Fibroblast of gingiva (primary cell): ENCODE measurements at places on chromosomes 6 and 20.

DNA sequence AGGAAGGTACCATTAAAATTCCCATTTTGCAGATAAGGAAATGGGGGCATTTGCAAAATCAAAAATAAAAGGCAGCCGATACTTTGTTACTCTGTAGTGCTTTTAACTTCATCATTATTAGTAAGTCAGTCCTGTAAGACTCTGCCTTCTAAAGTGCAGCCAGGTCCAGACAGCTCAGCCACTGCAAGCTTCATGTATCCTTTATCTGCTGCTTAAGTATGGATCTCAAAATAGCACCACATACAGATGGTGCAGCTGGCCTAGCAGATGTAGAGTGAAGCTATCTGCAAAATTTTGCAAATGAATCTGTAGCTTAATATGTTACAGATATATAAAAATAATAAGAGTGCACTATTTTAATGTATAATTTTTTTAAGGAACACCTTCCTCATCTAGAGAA lies 53.4 kb downstream of the NUS1 start:
- DNase-seq = no peak

DNA sequence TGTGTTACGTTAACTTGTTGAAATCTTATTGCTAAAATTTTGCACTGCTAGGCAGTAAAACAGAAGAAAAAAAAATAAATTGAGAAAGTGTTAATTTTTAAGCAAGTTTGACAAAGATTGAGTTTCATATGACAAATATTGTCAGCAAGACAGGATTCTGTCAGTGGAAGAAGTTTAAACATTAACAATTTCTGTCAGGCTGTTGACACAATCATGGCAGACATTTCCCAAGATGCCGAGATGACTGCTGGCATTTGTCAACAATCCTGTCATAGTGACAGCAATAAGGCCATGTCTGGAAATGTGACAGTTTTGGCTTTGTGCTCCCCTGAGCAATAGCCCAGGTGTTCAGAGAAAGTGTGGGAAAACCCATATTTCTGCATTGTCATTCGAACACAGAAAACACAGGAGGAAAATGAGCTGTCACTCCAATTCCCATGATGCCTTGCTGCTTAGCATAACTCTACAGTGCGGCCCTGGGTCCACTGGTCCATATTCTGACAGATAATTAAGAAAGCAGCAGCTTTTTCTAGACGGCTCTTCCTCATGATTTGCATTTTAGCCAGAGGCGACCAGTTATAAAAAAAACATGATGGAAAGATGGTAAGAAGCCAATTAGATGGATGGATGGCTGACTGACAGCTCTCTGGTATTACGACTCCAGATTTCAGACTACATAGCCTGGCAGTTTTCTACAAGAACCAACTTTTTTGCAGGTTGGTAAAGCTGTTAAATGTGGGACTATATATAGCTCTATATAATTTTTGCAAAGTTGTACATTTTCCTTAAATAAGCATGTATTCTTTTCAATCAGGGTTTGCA lies 43.6 kb upstream of the DEFB112 start:
- DNase-seq = no peak

DNA sequence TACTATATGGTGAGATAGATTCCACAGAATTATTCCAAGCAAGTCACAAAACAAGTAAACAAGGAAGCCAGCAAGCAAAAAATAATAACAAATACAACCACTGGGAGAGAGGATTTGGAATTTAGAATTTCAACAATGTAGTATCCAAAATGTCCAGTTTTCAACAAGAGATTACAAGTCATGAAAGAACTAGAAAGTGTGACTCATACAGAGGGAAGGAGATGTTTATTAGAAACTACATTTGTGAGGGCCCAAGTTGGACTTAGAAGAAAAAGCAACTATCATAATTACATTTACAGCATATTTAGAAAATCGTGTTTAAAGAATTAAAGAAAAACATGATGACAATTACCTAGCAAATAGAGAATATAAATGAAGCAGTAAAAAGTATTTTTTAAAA lies 494.6 kb upstream of the ID4 start:
- DNase-seq = no peak

DNA sequence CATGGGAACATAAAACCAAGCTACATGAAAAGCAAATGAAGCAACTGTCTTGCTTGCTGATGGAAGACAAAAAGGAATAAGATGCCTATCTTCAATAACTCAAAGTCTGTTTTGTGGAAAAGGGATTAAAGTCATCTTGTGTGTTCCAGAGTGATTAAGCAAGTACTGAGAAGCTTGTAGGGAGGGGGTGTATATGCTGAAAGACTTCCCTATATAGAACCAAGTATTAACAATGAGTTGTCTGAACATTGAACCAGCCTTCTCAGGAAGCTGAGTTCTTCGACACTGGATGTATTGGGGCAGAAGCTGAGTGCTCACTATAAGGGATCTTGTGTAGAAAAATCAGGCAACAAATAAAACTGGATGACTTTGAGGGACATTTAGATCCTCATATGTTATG lies 451.8 kb downstream of the CD83 start:
- no peak for DNase-seq

DNA sequence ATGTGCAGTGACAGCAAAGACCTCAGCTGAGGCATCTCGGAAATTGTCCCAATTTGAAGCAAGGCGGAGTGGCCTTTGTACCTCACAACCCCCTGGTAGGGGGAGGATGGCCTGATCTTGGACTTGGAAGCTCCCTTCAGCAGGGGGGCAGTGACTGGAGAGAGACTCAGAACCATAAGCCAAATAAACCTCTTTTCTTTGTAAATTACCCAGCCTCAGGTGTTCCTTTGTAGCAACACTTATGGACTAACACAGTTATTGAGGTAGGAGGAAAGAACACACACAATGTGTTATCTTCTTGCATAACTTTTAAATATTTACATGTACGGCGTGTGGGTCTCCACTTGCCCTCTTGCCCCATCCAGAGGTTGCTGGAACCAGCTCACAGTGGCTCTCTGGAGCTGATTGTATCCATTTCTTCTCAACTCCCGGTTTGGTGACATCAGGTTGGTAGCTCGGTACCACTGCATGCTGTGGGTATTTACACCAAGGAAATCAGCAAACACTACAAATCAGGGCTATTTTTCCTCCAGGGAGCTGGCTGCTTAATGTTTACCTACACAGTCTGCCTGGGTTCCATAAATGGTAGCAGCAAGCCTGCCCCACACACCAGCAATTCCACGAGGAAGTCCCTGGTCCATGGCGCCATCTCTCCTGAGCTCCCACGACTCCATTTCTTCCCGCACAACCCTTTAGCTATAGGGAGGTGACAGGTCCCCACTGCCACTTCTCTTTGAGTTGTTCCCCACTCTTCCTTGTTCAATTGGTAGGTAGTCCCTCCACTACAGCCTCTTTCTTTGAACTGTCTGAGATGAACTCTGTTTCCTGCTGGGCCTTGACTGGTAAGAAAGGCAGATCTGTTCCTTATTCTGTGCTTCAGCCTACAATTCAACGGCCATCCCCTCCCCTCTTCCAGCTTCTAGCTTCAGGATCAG lies 54.3 kb upstream of the TASP1 start:
- DNase-seq = no peak
